Left lung (tissue), 14 donors: ENCODE measurements at places on chromosomes 2 and 18. TPM values are rescaled to one million over a fixed set of nuclear protein-coding genes. Genes with fewer than 3 reads are reported as not detected.
A peak's percentile ranks its signal among the peaks of the same experiment; 100 is the strongest.

FSIP2 gene
- total RNA-seq: 0.73 TPM

SCYGR4 gene
- not detected for total RNA-seq

CPO gene
- 0.37 TPM for total RNA-seq

TEKT4 gene
- total RNA-seq: 1.8 TPM

REG3G gene
- not detected for total RNA-seq

TCF23 gene
- total RNA-seq: 0.50 TPM

KCNIP3 gene
- 3.2 TPM for total RNA-seq

CRYGD gene
- total RNA-seq: not detected

CMPK2 gene
- 20.2 TPM for total RNA-seq

ST8SIA5 gene
- total RNA-seq: 0.31 TPM

GRCh38 chr2:240670402-240670801, 12.3 kb downstream of the AQP12B start:
- DNase-seq: no peak

GRCh38 chr2:172299741-172300140, 127.6 kb upstream of the ITGA6 start:
- DNase-seq: peak; percentile 45

- DNase-seq: no peak
Measured at GRCh38 chr2:3046170-3046865, 331.3 kb downstream of the EIPR1 start.

- DNase-seq: no peak
Measured at GRCh38 chr2:208279236-208279635, 13.2 kb downstream of the PIKFYVE start.

DNA sequence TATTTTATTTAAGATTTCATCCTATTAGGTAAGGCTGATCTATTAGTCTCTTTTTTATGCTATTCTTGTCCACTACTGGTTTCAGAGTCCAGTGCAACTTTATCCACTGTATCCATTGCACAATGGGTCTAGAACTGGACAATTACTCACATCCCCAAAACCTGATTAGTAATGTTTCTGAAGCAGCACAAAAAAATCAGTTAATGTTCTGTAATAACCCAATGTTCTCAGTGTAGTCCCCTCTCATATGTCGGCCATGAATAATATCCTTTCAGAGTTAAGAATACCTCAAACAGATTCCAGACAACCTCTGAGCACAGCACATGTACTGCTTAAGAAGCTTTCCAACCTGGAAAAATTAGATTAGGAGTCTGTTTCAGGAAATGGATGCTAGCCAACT, 29.7 kb downstream of the MGAT4A start:
- DNase-seq: no peak

GRCh38 chr2:100785626-100786296, 34.2 kb upstream of the NPAS2 start:
- DNase-seq: no peak

GRCh38 chr2:10876394-10876793, 35.3 kb upstream of the KCNF1 start:
- no peak for DNase-seq

- DNase-seq: peak; percentile 95
Measured at GRCh38 chr18:23503038-23503962, at the start of gene RMC1. RMC1 (plus strand) TSS chr18:23503511; CDS start chr18:23503619, 108 bp downstream.

- no peak for DNase-seq
Measured at GRCh38 chr2:37987098-37987775, 62.1 kb downstream of the RMDN2 start.

DNA sequence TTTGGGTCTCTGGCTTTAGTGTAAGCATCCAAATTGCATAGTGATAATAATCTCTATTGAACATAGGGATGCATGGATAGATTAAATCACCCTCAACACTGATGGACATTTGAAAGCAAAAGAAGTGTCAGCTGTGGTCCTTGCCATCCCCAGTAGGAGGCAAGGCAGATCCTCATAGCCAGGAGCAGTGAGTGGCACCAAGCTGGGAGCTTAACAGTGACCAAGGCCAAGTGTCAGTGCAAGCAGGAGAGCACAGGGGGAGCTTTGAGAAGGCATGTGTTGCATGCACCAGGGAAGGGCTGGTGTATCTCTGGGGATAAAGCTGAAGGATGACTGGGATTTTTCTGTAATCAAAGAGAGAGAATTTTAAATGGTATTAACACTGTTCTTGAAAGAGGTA, 14.7 kb downstream of the SLC14A1 start:
- no peak for DNase-seq

GRCh38 chr2:67465623-67466022, 68.5 kb downstream of the ETAA1 start:
- DNase-seq: no peak

DNA sequence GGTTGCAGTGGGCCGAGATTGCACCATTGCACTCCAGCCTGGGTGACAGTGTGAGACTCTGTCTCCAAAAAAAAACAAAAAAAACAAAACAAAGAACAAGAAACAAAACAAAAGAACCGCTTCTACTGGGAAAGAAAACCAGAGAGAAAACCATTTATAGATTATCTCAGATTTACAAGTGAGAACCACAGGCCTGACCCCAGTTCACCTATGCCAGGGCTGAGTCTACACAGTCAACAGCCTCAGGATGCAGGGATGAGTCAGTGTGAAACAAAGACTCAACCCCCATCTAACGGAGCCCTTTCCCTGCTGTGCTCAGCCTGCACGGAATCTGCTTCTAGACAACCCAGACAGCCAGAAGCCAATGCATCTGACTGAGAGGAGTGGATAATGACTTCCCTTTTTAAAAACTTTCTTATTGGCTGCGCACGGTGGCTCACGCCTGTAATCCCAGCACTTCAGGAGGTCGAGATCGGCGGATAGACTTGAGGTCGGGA, 25.5 kb upstream of the YWHAQ start:
- DNase-seq: no peak

- no peak for DNase-seq
Measured at GRCh38 chr2:187878112-187878511, 323.9 kb upstream of the TFPI start.

GRCh38 chr18:26780520-26781325, 84.8 kb downstream of the AQP4 start:
- DNase-seq: no peak

GRCh38 chr2:67516899-67517530, 119.9 kb downstream of the ETAA1 start:
- no peak for DNase-seq

GRCh38 chr18:60180671-60181070, 191.9 kb downstream of the MC4R start:
- no peak for DNase-seq

GRCh38 chr2:197782126-197782525, 3.0 kb downstream of the BOLL start:
- DNase-seq: no peak

- no peak for DNase-seq
Measured at GRCh38 chr2:23414106-23414505, 29.1 kb downstream of the KLHL29 start.

GRCh38 chr2:86468162-86469033, 27.2 kb downstream of the KDM3A start:
- DNase-seq: no peak

- no peak for DNase-seq
Measured at GRCh38 chr2:111145951-111146350, 25.2 kb downstream of the BCL2L11 start.

DNA sequence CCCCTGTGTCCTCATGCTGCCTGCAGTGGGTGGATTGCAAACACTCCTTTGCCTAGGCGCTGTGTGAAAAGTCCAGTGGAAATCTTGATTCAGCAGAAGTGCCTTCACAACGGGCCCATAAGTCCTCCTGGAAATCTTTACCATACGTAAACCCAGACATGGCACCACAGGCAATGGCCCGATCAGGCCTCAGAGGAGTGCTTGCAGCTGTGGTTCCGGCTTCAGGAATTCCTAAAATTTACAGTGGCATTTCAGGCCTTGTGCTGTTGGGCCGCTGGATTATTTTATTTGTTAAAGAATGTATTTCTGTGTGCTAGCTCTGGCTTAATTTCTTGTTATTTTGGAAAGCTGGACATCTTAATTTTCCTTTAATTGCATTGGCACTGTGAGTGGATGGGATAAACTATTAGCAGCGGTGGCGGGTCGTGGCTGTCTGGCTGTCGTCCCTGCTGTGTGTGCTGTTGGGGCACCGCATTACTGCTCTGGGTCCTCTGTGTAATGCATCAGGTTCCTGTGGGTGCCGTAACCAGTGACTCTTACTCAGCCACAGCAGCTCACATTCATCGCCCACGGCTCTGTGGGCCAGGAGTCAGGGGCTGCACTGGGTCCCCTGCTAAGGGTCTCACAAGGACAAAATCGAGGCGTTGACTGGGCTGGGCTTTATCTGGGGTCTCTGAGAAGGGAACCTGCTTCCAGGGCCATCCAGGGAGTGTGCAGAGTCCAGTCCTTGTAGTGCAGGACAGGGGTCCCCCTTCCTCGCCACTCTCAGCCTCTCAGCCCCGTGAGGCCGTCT, 73.1 kb downstream of the RTP5 start:
- no peak for DNase-seq

DNA sequence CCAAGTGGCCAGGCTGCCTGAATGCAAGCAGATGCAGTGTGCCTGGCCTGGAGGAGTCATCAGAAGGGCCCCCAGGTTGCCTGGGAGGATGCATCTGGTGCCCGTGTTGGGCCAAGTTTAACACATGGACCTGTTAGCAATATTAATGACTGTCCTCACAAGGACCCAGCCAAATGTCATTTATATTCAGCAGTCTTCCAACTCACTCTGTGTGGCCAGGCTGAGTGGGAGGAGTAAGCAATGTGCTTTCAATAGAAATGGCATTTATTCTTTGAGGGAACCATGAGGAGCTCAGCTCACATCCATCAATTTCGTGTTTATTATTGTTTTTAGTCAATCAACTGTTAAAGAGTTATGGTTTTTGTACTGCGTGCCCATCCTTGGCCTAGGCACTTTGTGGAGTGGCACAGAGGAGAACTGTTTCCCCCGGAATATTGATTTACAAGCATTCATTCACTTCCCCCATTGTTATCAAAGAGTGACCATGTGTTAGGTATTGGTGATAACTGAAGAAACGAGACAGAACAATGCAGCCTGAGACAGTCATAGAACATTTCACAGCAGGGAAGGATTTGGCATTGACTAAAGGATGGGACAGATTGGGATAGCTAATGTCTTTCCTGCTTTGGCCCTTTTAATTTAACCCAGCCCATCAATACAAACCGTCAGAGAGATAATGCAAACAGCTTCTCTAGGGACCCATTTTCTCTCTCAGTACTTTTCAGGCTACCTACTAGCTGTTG, 725.2 kb downstream of the TSN start:
- no peak for DNase-seq

GRCh38 chr2:132991471-132992045, 321.6 kb upstream of the LYPD1 start:
- no peak for DNase-seq

GRCh38 chr18:79223431-79223830, 154.2 kb downstream of the ATP9B start:
- DNase-seq: no peak

- no peak for DNase-seq
Measured at GRCh38 chr2:168378960-168379669, 77.0 kb upstream of the CERS6 start.

DNA sequence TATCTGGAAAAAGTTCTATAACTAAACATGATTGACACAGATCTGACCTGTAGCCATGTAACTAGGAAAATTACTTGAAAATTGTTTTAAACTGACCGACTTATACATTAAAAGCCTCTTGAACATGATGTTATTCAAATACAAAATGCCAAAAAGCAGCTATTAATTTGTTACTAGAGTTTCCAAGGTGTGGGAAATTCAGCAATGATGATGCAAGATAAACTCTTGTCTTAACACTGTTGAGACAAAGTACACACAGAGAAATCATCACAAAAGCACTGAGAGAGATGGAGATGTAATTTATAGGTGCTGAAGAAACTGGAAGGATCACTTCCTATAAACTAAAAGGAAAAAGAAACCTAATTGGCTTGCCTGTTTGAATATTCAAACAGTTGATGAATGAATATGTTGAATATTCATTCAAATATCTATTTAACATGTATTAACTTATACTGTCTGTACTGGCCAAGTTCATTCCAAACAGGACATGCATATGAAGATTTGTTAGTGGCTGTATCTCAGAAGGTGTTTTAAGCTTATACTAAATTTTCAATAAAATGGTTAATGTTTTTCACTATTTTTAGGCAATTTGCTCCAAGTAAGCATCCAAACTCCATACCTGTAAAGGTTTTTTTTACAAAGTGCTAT, 34.6 kb upstream of the WDR75 start:
- DNase-seq: no peak

- DNase-seq: no peak
Measured at GRCh38 chr18:50632895-50633515, 73.1 kb downstream of the MAPK4 start.

GRCh38 chr18:72830109-72830508, 37.7 kb downstream of the NETO1 start:
- no peak for DNase-seq

- no peak for DNase-seq
Measured at GRCh38 chr2:134926231-134926931, 7.8 kb downstream of the CCNT2 start.

DNA sequence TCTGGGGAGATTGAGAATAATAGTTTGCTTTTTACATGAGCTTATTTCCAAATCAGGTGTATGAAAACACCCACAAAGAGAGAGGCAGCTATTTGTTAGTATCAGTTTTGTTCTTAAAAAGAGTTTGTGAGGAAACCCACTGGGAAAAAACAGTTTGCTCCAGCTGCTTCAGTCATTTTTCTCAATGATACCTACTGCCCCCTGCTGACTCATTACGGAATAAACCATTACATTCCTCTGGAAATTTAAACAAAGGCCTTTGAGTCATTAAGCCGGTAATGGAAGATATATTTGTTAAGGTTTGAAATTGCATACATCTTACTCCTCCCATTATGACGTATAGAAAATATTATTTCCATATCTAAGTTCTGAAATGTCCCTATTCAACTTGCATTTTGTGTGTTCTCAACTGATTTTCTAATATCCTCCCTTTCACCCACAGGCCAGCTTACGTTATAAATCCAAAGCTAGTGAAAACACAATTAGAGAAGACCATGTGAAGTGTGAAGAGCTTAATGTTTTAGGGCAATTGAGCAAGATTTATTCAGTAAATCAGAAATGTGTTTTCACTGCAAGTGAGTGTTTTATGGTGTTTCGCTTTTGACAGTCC, 761.6 kb downstream of the DSC3 start:
- peak; percentile 59 for DNase-seq

GRCh38 chr2:197669077-197669476, 6.3 kb downstream of the RFTN2 start:
- DNase-seq: no peak

- DNase-seq: no peak
Measured at GRCh38 chr2:135664623-135665068, 77.0 kb upstream of the UBXN4 start.

DNA sequence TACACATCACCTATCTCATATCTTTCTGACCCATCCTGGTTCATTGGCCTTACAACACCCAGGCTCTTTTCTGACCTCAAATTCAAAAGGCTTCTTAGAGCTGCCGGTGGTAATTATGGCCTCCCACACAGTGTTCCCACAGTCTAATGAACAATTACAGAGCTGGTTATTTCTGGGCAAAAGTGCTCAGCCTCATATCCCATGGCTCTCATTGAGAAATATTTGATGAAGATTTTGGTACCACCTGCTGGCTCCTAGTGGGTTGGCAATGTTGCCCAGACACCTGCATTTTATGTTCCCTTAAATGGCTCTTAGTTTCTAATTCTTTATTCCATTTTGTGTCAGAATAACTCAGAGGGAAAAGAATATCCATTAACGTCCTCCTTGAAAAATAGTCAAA, 20.1 kb upstream of the SCYGR2 start:
- DNase-seq: no peak

GRCh38 chr2:182728014-182728413, 12.0 kb downstream of the DNAJC10 start:
- DNase-seq: no peak

- DNase-seq: peak; percentile 80
Measured at GRCh38 chr2:217650716-217651360, 352.0 kb downstream of the TNS1 start.
